ENCODE measurements at places on chromosomes 11 and 22. TPM values are rescaled to one million over a fixed set of nuclear protein-coding genes. Genes with fewer than 3 reads are reported as not detected.

- DNase-seq = peak; percentile 21
Observed at GRCh38 chr11:33775832-33776470, 1.6 kb upstream of the FBXO3 start.

DNA sequence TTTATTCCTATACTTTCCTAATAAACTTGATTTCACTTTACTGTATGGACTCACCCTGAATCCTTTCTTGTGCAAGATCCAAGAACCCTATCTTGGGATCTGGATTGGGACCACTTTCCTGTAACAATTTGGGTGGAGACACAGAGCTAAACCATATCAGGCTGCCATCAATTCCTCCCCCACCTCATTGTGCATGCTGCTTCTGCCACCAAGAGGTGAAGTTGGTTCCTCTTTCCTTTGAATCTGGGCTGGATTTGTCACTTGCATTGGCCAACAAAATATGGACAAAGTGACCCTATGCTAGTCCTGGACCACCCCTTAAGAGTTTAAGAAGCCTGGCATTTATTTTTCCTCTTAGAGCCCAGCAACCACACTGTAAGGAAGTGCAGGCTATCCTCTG is 39.4 kb upstream of the CEP295 start:
- DNase-seq = peak; percentile 3

GRCh38 chr11:67356864-67357561 is 3.7 kb upstream of the POLD4 start:
- DNase-seq = peak; percentile 73

DNA sequence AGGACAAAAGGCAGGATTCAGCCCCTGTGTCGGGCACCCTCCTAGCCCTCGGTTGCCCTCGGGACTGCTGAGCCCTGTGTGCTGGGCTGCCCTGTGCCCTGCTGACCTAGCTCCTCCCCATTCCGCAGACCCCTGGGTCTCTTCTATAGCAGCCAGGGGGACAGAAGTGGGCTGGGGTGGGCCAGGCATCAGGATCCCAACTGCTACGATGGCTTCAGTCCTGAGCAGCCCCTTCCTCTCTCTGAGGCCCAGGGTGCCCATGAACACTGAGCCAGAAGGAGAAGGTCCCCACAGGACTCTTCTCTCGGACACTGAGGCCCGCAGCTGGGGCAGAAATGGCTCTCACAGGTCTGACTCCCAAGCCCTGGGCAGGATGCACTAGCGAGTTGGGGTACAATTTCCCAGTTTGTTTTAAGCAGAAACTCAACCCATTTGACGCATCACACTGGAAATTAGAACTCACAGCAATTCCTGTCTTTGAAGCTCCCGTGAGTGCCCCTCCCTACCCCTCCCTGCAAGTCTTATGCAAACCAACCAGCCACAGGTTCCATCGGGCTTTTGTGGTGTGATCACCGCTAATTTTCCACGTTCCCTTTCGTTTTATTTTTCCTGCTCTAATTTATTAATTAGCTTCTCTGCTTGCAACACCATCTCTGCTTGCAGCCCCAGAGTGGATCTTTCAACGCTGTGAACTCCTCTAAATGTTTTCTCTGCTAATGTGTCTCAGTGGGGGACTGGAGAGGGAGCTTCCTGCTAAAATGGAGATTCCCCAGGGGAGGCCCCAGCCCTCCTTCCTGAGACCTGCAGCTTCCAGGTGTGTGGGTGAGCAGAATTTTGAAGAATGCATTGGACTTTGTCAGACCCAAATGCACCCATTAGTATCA is 56.7 kb downstream of the PHF21B start:
- no peak for DNase-seq

DNA sequence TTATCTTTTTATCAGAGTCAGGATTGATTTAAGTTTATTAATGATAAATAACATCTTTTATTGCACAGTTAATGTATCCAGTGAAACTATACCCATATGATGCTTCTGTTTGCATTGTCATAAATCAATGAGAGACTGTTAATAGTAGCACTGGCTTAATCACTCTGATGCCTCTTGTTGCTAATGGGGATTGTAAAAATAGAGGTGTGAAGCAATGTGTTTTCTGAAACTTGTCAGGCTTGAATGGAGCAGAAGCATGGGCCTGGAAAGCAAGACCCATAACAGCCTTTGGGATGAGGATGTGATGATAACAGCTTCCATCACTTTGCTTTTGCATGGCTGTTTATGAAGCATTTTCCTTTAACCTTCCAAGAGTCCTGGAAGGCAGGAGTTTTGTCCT is 319.7 kb downstream of the DDX10 start:
- DNase-seq = no peak

DNA sequence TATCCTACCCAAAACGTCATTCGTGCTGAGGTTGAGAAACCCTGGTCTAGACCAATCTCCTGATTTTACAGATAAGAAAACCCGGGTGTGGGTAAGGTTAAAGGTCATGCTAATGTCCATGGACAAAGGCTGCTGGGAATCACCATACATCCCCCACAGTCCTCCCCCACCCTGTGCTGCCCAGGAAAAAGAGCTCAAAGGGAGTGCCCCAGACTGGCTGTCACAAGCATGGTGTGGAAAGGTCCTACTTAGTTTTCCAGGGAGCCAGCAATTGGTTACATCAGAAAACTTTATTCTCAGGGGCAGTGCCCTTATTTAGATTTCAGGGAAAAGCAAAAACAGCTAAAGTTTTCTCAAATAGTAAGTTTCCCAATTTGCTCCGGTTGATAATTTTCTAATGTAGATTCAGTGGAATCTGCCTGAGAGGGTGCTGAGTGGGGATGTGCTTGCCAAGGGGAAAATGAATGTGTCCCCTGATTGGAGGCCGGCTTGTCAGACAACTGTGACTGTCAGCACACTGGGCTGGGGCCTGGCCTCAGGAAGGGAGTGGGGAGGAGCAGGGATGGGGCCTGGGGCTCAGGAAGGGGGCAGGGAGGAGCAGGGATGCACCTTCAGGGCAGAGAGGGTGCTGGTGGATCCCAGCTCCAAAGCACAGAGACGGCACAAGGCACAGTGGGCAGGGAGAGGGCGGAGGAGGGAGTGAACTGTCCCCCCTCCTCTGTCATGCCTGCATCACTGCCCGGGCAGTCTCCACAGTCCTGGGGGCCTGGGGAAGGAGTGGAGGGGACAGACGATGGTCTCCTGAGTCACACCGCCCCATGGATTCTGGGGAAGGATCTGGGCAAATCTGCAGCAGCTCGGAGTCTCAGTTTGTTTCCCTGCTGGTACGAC is 263.6 kb downstream of the KIRREL3 start:
- no peak for DNase-seq

- DNase-seq = peak; percentile 82
Observed at GRCh38 chr22:28600546-28601143, 79.0 kb downstream of the TTC28 start.

GRCh38 chr11:65290448-65291165 is 24.1 kb upstream of the CDC42EP2 start:
- peak; percentile 94 for DNase-seq

DNA sequence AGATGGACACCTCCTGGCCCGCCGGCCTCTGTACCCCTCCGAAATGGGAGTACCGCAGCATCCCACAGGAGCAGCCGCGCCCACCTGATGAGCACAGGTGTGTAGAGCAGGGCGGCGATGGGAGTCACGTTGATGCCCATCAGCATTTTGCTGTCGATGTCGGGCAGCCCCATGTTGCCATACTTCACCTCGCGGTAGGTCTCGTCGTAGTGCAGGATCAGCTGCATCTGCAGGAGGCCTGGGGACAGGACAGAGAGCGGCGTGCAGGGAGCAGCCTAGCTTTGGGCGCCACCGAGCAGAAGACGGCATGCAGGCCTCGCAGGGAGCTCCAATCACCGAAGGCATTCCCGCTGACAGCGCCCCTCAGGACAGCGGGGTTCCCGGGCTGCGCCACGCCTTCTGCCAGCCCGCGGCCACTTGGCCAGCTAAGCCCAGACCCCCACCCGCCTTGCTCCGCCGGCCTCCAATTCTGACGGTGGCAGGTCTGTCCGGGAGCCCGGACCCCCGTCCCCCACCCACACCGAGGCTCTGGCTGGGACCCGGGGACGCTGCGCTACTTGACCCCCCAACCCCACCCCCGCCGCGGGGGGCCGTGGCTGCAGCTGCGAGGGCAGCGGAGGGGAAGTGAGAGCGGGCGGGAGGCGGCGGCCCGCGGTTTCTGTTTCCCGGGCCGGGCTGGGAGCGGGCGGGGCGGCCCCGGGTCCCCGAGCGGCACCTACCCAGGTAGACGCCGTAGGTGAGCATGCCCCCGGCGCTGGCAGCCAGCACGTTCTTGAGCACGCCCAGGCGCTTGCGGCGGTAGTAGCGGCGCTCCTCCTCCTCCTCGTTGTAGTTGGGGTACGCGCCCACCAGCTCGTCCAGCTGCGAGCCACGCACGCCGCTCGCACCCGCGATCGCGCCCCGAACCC is 705 bp downstream of the UNC93B1 start:
- DNase-seq = no peak

DNA sequence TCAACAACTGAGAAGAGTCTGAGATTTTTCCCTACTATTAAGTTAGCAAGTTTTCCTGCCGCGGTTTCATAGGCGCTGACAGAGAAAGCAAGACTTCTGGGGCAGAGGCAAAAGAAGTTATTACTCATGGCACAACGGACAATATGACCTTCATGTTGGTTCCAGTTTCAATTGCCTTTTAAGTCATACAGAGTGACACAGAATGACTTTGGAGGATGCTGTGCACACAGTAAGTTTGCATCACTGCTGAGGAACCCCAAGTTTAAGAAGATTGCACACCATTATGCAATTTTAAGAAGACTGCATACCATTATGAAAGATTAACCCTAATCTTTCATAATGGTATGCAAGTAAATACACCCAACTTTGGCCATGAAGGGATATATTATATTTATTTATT is 626.5 kb upstream of the CHORDC1 start:
- DNase-seq = no peak

Gene GRAP2
- not detected for total RNA-seq

DNA sequence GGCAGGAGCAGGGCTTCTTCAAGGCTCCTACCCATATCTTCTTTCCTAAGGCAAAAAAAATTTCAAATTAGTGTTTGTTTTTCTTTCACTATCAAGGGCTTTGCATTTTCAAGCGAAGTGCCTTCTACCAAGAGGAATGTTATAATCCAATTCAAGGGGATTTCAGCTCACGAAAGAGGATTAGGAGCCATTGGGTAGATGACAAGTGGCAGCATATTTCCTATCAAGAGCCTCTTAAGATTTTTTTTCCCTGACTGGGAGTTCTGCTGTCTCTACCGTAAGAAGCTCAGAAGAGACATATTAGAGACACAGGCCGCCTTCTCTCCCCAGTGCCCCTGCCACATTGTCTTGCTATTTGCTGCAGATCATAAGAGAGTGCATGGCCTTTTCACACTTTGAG is 55.9 kb upstream of the BMAL1 start:
- DNase-seq = peak; percentile 44

DNA sequence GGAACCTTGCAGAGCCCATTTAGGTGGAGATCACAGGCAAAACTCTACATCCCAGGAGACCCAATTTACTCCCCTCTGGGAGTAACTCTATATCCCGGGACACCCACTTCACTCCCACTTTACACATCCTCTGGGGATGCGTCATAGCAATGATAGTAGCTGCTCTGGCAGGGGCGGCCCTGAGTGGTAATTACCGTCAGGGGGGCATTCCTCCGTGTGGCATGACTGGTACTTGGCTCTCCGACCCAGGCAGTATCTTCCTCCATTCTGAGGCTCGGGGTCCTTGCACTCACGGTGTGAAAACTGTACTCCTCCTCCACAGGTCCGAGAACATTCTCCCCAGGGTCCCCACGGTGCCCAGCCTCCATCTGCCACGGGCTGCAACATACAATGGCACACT is 17.2 kb downstream of the ADAMTS8 start:
- DNase-seq = no peak

- DNase-seq = no peak
Observed at GRCh38 chr11:125157953-125158680, 6.4 kb upstream of the PKNOX2 start.

DNA sequence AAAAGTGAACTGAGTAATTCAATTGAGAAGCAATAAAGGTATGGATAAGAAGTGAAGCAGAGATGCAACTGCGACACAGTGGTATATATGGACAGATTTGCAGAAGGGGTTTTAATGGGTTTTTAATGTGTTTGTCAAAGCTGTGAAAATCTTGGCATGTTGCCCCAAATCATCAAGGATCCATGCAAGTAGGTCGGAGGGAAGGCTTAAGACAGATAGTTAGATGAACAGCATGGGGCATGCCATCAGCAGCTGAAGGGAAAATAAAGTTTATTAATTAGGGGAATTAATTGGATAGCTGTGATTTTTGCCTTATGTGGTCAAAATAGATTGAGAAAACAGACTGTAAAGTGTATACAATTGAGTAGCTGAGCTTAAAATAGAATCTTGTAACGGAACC is 840.1 kb downstream of the JRKL start:
- DNase-seq = no peak

GRCh38 chr22:30574095-30574981 is at the start of gene GAL3ST1:
Gene GAL3ST1, minus strand, starts transcription at chr22:30574665. Its CDS starts 17,273 bp downstream, at chr22:30557392.
- no peak for DNase-seq

DNA sequence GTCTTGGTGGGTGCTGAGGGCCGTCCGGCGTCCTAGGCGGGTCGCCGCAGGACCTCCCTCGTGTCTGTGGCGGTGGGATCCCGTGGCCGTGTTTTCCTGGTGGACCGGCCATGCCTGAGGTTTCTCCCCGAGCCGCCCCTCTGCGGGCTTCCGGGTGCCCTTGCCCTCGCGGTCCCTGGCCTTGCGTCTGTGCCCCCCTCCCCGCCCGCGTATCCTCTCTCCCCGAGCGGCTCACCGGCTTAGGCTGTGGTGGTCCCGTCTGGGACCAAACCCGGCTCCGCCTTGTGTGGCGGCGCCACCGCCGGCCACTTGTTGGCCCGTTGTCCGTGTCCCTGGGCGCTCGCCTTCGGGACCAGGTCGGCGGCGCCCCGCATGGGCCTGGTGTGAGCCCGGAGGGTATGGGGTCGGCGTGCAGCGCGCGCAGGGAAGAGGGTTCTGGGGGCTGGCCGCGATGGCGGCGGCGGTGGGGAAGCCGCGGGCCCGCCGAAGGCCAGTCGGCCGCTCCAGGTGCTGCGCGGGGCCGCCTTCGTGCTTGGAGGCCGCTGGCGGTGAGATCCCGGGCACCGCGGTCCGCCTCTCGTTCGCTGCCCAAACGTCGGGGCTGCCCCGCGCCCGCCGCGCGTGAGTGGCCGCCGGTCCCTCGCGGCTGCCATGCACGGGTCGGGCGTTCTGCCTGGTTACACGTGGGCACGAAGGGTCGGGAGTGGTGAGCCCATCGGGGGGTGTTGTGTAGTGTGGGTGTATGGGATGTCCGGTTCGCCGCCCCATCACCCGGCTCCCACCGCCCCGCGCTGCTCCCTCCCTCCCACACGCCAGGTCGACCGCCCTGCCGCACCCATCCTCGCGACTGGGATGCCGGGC is 3899.1 kb upstream of the OR11H1 start:
- no peak for DNase-seq
